A549 (cell line): ENCODE measurements at places on chromosomes 5 and 9. TPM values are rescaled to one million over a fixed set of nuclear protein-coding genes. Genes with fewer than 3 reads are reported as not detected.
A peak's percentile ranks its signal among the peaks of the same experiment; 100 is the strongest.

DNA sequence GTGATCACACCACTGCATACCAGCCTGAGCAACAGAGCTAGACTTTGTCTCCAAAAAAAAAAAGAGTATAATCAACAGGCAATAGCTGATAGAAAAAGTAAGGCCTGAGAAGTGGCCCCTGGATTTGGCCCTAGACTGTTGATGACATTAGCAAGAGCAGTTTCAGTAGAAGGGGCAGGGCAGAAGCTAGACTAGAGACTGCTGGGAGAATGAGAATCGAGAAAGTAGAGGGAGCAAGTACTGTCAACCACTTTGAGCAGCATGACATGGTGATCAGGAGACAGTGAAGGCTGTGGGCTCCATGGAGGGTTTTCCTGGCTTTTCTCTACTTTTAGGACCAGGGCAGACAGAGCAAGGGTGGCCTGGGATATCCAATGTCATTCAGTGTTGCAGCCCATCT lies 34.9 kb upstream of the B4GALT1 start:
- no peak for DNase-seq

DNA sequence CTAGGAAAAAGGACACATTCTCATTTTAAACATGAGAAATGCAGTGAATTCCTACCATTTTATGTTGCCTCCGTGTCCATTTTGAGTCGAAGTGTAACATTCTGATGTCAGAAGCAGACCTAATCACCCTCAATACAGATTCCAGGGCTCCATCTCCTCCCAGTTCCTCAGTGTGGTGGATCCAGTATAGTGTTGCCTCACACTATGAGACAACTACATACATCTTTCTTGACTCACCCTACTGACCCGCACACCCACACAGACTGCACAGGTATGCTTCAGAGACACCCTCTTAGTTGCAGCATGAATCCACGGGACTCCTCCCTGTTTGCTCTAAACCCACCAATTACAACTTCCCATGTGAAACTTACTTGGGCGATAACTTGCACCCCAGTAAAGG lies 564.9 kb downstream of the SEMA5A start:
- DNase-seq: no peak

DNA sequence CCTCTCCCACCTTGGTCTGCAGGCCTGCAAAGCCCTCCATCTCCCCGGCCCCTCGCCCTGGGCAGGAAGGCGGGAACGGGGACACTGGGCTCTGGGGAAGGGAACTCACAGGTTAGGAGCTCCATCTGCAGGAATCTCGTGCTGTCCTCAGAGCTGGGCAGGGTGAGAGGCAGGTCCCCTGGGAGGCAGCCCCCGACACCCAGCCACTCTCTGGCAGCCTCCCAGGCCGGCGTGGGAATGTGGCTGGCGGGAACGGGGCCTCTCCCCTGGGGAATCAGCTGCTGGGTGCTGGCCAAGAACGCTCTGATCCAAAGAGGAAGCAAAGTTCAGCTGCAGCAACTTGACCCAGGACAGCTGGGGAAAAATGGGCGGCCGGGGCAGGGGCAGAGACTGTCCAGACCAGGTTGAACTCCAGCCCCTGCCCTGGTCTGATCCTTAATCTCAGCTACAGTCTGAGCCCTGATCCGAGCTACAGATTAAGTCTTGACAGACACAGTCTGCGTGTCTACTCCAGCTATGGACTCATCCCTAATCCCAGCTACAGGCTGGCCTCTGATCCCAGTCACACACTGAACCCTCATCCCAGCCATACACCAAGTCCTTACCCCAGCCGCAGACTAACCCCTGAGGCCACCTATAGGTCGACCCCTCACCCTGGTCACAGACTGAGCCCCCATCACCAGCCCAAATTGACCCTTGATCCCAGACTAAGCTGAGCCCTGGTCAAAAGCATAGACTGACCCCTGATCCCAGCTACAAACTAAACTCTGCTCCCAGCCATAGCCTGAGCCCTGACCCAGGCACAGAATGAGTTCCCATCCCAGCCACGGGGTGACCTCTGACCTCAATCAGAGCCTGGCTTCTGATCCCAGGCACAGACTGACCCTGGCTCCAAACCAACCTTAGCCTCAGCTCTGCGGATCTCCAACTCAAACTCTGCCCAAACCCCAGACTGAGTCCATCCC lies 37.3 kb upstream of the EGFL7 start:
- peak; percentile 66 for DNase-seq

DNA sequence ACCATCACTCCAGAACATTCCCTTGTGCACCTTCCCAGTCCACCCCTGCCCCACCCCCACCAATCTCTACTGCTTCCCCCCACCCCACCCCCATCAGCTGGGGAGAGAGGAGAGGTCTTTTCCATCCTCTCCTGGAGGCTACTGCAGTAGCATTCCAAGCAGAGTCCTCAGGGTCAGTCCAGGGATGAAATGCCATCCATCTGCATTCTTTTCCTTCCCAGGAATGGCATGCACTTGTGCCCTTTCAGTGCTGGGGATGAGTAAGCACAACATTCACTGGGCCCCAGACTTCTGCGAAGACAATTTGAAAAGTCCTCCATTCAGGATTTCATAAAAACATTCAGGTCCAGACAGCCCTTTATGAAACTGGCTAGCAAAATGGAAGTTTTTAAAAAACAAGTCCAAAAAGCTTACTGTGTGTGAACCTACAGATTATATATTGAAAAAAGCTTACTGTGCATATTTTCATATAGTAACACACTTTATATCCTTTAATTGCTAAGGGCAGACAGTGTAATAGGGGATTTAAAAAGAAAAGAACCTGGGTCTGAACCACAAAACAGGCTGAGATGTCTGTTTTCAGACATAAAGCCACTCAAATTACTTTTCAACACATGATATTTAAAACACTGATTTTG lies 50.0 kb upstream of the GOLPH3 start:
- DNase-seq: peak; percentile 65

DNA sequence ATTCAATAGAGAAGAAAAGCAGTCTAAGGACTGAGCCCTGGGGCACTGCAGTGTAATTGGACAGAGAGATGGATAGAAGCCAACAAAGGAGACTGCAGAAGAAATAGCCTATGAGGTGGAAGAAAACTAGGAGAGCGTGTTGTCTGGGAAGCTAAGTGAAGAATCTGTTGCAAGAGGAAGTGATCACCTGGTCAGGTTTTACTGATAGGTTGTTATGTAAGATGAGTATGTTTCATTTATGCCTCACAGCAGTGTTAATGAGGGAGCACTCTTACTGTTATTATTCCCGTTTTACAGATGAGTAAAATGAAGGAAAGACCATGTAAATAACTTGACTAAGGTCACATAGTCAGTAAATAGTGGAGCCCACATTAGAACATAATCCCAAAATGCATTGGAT lies 80.0 kb upstream of the GRHPR start:
- DNase-seq: no peak

- no peak for DNase-seq
Measured at GRCh38 chr5:32559411-32559810, 25.9 kb upstream of the SUB1 start.

GRCh38 chr5:151123897-151124751 lies 33.5 kb downstream of the ANXA6 start:
- peak; percentile 20 for DNase-seq

GRCh38 chr5:121189342-121190305 lies 662.1 kb upstream of the FTMT start:
- peak; percentile 19 for DNase-seq

GRCh38 chr5:139692679-139693308 lies 44.6 kb downstream of the CXXC5 start:
- no peak for DNase-seq

DNA sequence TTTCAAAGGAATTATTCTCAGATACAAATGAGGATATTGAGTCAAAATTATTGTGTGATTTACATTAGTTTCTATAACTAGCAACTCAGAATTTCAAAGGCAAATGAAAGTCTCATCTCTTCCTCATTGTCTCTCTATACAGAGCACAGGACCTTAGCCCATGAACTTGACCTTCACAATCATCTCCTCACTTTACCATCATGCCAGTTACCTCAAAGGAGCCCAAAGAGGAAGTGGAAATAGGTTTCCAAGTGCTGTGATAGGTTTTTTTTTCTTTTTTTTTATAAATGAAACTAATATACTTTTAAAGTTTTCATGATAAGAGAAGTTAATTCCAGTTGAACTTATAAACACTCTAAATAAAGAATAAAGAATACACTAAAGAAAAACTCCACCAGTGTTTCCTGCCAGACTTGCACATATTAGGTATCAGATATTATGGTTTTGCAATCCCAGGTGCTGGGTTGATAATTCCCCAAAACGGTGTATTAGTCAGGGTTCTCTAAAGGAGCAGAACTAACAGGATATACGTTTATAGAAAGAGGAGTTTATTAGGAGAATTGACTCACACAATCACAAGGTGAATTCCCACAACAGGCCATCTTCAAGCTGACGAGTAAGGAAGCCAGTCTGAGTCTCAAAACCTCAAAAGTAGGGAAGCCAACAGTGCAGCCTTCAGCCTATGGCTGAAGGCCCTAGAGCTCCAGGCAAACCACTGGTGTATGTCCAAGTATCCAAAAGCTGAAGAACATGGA lies 50.1 kb upstream of the ADAMTS16 start:
- DNase-seq: no peak

GRCh38 chr5:115543365-115544042 lies 1.1 kb downstream of the FEM1C start:
- no peak for DNase-seq

GRCh38 chr5:132662925-132663770 lies 5.2 kb downstream of the IL13 start:
- peak; percentile 13 for DNase-seq

DNA sequence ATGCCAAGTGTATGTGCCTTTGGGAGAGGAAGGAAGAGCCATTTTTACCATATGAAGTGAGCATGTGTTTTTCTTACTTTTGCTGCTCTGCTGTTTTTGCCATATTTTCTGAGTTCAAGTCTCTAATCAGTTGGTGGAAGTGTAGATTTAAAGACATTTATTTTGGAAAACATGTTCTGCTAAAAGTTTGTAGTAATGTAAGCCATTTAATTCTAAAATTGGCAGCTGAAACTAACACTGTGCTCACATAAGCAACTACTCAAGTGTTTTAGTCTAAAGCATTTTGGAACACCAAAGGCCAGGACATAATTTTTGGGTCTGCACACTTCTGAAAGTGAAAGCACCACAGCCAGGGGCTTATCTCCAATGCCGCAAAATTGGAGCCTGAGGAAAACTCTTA lies 363.4 kb upstream of the ZNF608 start:
- no peak for DNase-seq

DNA sequence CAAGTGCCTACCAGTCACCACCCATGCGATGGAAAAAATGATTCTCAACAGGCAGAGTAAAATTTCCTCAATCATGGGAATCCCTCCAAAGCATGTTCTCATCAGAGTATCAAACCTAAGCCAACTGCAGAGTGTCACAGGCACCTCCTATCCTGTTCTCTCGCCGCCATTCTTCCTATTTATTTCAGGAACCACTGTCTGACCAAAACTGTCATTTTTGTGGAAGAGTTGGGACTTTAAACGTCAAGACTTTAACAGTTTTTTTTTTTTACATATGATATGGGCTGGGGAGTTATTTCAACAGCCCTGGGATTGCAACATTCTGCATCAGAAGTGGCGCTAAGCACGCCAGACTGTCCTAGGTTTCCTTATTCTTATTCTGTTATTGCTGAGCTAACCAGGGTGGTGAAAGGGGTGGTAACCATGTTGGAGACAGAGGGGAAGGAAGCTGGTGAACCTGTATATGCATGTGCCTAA lies 29.5 kb downstream of the PFDN1 start:
- no peak for DNase-seq

GRCh38 chr5:95699337-95699736 lies 16.5 kb upstream of the SPATA9 start:
- DNase-seq: no peak

DNA sequence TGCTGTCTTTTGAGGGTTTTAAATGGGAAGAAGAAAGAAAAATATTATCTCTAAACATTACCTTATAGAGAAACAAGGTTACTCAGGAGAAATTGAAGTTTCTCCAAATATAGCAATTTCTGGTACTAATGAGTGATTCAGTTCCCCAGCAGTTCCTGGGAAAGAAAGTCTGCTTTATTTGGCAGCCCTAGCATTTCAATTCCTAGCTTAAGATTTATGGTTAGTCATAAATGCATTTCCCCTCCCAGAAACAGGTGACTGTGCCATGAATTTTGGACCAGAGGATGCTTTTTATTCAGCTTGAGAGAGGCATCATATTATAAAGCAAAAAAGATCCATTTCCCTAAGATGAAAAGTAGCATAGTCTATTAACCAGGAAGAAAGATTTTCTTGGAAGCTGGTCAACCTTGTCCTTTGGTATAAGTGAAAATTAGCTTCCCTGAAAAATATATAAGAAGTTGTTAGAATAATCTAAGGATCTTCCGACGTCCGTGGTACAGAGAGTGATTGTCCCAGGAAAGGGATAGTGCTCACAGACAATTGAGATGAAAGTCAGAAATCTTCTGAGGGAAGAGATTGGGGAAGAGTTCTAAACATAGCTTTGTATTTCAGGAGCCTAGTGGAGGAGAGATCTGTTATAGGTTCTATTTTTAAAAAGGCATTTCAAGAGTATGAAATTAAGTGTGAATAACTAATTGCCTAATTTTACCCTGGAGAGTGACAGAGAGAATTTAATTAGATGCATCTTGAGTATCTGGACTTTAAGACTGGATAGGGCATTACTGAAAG lies 164.9 kb downstream of the ESM1 start:
- no peak for DNase-seq

DNA sequence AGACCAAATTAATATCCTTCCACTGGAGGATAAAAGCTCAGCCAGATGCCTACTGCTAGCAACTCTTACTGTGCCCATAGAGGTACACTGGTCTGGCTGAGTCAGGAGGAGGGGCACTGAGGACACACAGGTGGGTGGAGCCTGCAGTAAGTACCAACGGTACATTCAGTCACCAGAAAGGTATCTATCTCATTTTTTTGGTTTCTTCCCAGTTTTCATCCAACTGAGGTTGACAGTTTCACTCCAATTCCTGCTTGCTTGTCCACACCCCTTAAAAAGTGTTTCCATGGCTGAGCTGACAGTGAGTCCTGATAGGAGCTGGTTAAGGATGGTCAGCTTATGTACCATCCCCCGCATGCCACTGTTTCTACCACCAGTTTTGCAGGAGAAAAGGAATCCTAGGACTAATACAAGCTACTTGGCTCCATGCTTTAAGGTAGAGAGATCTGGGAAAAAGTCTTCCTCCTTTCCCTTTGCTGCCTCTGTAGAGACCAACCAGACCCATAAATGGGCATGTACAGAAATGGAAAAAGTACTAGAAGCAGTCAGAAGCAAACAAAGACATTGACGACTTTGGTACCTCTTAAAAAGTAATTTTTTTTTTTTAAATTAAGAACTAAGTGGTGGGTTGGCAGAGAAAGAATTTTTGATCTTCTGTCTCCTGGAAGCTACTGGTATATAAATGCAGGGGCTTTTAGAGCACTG lies 3.2 kb downstream of the ELL2 start:
- DNase-seq: no peak

GRCh38 chr9:123291736-123292135 lies 23.4 kb upstream of the STRBP start:
- DNase-seq: no peak

- DNase-seq: peak; percentile 9
Measured at GRCh38 chr5:129096382-129096991, 1.9 kb downstream of the ISOC1 start.

The ARID3C gene
- polyA plus RNA-seq: 0.08 to 0.10 TPM (median 0.09 TPM) in 3 replicates

The KIF12 gene
- 4.4 to 6.0 TPM (median 5.2 TPM) in 3 replicates for polyA plus RNA-seq

The OR1J2 gene
- 0.09 to 0.21 TPM in 2 of 3 replicates, not detected in the other for polyA plus RNA-seq

The PCDHGB3 gene
- polyA plus RNA-seq: 0.16 to 0.44 TPM (median 0.28 TPM) in 3 replicates

The SYK gene
- polyA plus RNA-seq: 0.01 to 0.03 TPM in 2 of 3 replicates, not detected in the other

The TOR4A gene
- polyA plus RNA-seq: 15.6 to 18.6 TPM (median 17.5 TPM) in 3 replicates

The NUTM2G gene
- not detected in 3 replicates for polyA plus RNA-seq

The PCDHGB2 gene
- polyA plus RNA-seq: 0.04 to 0.05 TPM (median 0.05 TPM) in 3 replicates

The PDLIM4 gene
- polyA plus RNA-seq: 0.09 to 0.28 TPM (median 0.20 TPM) in 3 replicates

The PCDHA9 gene
- polyA plus RNA-seq: 0.01 TPM in 1 of 3 replicates, not detected in the others

The PHYHD1 gene
- polyA plus RNA-seq: 0.12 TPM in 1 of 3 replicates, not detected in the others
